ENCODE measurements at places on chromosomes 13 and 19. TPM values are rescaled to one million over a fixed set of nuclear protein-coding genes. Genes with fewer than 3 reads are reported as not detected.

Gene FCER2
- total RNA-seq = not detected

Gene LGALS7
- not detected for total RNA-seq

Gene LILRB3
- not detected for total RNA-seq

DNA sequence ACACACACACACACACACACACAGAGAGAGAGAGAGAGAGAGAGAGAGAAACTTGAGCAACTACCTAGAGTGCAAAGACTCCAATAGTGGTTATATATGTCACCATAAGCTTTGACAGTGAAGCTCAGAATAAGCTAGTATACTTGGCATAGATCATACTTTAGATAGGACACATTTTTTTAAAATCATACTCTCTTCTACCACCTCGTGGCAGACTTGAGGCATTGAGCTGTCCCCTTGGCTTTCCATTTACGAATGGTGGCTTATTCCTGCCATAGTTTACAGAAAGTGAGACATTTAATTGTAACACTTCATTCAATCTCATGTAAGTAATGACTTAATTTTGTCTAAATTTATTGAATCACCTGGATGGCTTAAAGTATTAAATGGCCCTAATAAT lies 108.2 kb downstream of the EDNRB start:
- peaks cover 33% of the 10 kb centered on the region for H3K27me3 ChIP-seq
- DNase-seq = peak; percentile 69
- H3K36me3 ChIP-seq = no peaks in the 10 kb centered on the region

Gene ADGRE3
- total RNA-seq = not detected

Gene MYH14
- total RNA-seq = not detected

DNA sequence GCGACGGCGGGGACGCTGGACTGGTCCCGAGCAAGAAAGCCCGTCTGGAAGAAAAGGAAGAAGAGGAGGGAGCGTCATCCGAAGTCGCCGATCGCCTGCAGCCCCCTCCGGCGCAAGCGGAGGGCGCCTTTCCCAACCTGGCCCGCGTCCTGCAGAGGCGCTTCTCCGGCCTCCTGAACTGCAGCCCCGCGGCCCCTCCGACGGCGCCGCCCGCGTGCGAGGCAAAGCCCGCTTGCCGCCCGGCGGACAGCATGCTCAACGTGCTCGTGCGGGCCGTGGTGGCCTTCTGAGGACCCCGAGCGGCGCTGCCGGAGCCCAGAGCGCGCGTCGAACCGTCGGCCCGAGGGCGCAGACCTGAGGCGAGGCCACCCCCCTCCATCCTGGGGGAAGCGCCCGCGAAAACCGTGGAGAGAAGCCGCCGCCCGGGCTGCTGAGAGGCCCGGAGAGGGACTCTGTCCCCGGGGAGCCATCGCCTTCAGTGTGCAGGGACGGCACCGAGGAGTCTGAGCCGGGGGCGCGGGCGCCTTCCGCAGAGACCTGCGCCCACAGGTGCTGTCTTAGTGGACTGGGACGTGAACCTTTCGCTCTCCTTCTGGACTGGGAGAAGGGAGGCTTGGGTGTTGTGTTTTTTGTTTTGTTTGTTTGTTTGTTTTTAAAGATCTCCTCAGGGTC lies 3.5 kb downstream of the IER2 start:
- H3K4me1 ChIP-seq = 0 out of 2 replicates have a peak, but pooled peaks cover 10% of the 10 kb centered on the region
- DNase-seq = peak; percentile 74
- peak overlapping the region; percentile 83 for H3K4me3 ChIP-seq
- peak overlapping the region; percentile 94 for H3K27ac ChIP-seq
- H3K36me3 ChIP-seq = no peaks in the 10 kb centered on the region

Gene ZNF530
- 3.7 TPM for total RNA-seq

DNA sequence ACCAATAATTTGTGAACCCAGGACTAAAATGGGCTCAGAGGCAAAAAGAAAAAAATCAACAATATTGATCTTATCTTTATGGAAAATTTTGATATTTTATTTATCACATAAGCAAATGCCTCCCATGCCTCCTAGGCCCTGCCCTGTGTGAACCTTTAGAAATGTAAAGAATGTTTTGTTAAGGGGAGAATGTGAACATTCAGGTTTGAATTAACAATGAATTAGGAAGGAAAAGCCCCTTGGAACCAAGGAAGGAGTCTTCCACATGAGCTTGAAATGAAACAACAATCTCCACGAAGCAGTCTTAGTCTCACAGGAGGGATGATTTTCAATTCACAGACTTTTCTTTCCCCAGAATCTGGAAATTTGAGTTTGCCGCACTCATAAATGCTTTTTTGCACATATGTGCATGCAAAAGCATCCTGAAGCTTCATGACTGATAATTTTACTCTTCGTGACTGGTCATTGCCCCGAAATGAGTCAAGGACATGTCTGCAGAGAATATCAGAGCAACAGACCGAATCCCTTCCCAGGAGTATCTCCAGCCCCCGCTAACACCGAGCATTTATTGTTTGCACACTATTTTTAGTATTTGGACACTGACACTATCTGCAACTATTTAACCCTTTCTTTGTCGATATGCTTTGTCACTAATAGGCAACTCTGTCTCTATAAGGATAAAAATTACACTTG lies 135.2 kb downstream of the DCT start:
- no peaks in the 10 kb centered on the region for H3K36me3 ChIP-seq
- no peak overlapping the region for H3K27ac ChIP-seq
- H3K4me3 ChIP-seq = no peak overlapping the region
- peak; percentile 69 for DNase-seq
- H3K4me1 ChIP-seq = peaks cover 14% of the 10 kb centered on the region

- DNase-seq = no peak
Observed at GRCh38 chr13:26680123-26680450, 80.5 kb downstream of the GPR12 start.

- no peaks in the 10 kb centered on the region for H3K36me3 ChIP-seq
- peaks cover 24% of the 10 kb centered on the region for H3K4me1 ChIP-seq
- H3K27me3 ChIP-seq = 0 out of 2 replicates have a peak, but pooled peaks cover 4% of the 10 kb centered on the region
- H3K4me3 ChIP-seq = peak overlapping the region; percentile 7
- DNase-seq = peak; percentile 93
- peak overlapping the region; percentile 76 for H3K27ac ChIP-seq
Observed at GRCh38 chr13:75226733-75227435, 255.1 kb downstream of the TBC1D4 start.

Gene ZNF536
- 0.13 TPM for total RNA-seq

DNA sequence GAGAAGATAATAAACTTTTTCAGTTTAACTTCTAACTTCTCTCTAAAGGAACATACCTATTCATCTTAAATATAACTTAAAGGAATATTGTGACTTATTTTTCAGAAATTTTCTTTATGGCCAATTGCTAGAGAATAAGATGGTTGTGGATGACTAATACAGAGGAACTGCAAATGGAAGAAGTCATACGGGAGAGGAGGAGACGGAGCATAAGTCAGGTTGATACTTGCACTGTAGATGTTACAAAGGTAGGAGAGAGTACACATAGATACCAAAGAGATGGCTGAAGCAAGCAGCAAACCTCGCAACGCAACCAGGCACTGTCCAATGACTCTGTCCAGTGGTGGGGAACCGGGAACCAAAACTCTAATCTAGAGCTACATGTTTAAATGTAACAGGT lies 963.4 kb downstream of the PCDH9 start:
- no peak overlapping the region for H3K27ac ChIP-seq
- H3K27me3 ChIP-seq = no peaks in the 10 kb centered on the region
- no peaks in the 10 kb centered on the region for H3K36me3 ChIP-seq
- no peak for DNase-seq
- H3K4me1 ChIP-seq = no peaks in the 10 kb centered on the region
- no peak overlapping the region for H3K4me3 ChIP-seq

GRCh38 chr13:96075953-96076543 lies 13.9 kb upstream of the HS6ST3 start:
- no peaks in the 10 kb centered on the region for H3K36me3 ChIP-seq
- H3K27me3 ChIP-seq = no peaks in the 10 kb centered on the region
- H3K27ac ChIP-seq = no peak overlapping the region
- H3K4me1 ChIP-seq = no peaks in the 10 kb centered on the region

DNA sequence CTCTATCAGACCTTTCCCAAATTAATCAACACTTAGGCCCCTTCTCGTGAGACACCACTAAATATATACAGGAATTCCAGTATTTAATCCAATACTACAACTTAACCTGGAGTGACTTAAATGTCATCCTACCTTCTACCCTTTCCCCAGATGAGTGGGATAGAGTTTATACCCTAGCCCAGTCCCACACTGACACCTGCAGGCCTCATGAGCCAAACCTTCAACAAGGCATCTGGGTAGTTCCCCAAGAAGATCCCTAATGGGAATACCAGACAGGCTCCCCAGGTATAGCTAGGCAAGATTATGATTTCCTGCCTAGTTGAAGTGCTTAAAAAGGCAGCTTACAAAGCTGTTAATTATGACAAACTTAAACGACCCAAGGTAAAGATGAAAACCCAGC lies 15.9 kb downstream of the ZNF83 start:
- H3K4me3 ChIP-seq = no peak overlapping the region
- no peak overlapping the region for H3K27ac ChIP-seq
- no peaks in the 10 kb centered on the region for H3K4me1 ChIP-seq
- no peaks in the 10 kb centered on the region for H3K27me3 ChIP-seq

Gene TMEM205
- 152 TPM for total RNA-seq

- no peak overlapping the region for H3K27ac ChIP-seq
- no peaks in the 10 kb centered on the region for H3K36me3 ChIP-seq
- DNase-seq = no peak
- H3K4me1 ChIP-seq = no peaks in the 10 kb centered on the region
- no peaks in the 10 kb centered on the region for H3K27me3 ChIP-seq
Observed at GRCh38 chr13:53411463-53411862, 382.9 kb downstream of the OLFM4 start.

DNA sequence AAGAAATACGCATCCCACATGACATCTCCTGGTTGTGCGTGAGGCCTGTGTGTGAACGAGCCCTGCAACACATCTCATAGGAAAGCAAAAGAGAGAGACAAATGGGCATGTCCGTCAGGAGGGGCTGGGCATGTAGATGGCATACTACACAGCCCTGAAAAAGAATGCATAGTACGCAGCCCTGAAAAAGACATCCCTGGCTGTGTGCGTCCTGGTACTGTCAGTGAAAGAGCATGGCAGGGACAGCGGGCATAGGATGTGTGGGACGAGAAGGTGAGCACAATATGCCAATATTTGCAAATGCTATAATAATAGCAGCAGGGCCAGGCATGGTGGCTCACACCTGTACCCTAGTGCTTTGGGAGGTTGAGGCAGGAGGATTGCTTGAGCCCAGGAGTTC lies 28.6 kb downstream of the PTPRS start:
- H3K27ac ChIP-seq = no peak overlapping the region
- no peaks in the 10 kb centered on the region for H3K4me1 ChIP-seq
- no peaks in the 10 kb centered on the region for H3K27me3 ChIP-seq
- no peaks in the 10 kb centered on the region for H3K36me3 ChIP-seq

DNA sequence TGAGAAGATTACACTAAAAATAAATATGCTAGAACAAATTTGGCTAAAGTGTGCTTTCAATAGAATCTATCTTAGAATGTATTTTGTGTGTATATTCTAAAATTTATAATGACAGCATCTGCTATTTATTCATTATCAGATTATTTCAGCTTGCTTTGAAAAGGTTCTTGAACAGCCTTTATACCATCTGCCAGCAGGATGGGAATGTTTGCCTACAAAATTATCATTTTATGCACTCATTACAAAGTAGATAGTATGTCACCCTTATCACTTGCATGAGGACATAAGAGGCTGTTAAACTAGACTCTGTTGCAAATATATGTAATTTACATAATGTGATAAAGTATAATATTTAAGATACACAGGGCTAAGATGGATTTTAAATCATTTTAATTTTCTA lies 1286.9 kb upstream of the PCDH20 start:
- H3K4me3 ChIP-seq = no peak overlapping the region
- no peak for DNase-seq
- H3K27ac ChIP-seq = no peak overlapping the region
- H3K36me3 ChIP-seq = no peaks in the 10 kb centered on the region
- no peaks in the 10 kb centered on the region for H3K4me1 ChIP-seq
- H3K27me3 ChIP-seq = no peaks in the 10 kb centered on the region

GRCh38 chr13:48783181-48783630 lies 129.5 kb downstream of the CYSLTR2 start:
- peaks cover 10% of the 10 kb centered on the region for H3K4me1 ChIP-seq
- H3K4me3 ChIP-seq = no peak overlapping the region

Gene OCEL1
- 1.3 TPM for total RNA-seq

GRCh38 chr13:91369441-91369831 lies 21.9 kb downstream of the MIR17HG start:
- 0 out of 2 replicates have a peak, but pooled peaks cover 7% of the 10 kb centered on the region for H3K4me1 ChIP-seq
- no peak overlapping the region for H3K4me3 ChIP-seq
- H3K27ac ChIP-seq = no peak overlapping the region

GRCh38 chr13:44618326-44618725 lies 42.2 kb upstream of the TSC22D1 start:
- no peaks in the 10 kb centered on the region for H3K36me3 ChIP-seq
- H3K27me3 ChIP-seq = no peaks in the 10 kb centered on the region
- H3K27ac ChIP-seq = no peak overlapping the region
- H3K4me1 ChIP-seq = peaks cover 10% of the 10 kb centered on the region
- DNase-seq = no peak

Gene DENND1C
- not detected for total RNA-seq

GRCh38 chr13:23411706-23412105 lies 21.8 kb downstream of the SACS start:
- H3K4me3 ChIP-seq = no peak overlapping the region
- no peaks in the 10 kb centered on the region for H3K36me3 ChIP-seq

DNA sequence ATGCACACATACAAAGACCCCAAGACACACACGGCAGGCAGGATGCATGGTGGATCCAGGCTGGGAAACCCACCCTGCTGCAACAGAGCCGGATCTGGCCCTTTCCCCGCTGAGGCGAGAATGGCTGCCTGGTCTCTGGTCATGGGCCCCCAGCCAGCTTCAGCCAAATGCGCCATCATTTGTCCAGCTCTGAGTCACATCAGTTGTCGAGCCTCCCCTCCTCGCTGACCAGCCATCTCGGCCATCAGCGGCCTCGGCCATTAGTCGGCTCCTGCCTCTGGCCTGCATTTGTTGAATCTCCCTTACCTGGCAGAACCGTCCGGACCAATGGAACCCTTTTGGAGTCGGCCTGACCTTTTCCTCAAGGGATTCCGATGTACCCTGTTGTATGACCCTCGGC lies 38.5 kb upstream of the POU2F2 start:
- no peak for DNase-seq
- peaks cover 12% of the 10 kb centered on the region for H3K27me3 ChIP-seq
- no peak overlapping the region for H3K27ac ChIP-seq
- no peak overlapping the region for H3K4me3 ChIP-seq
- H3K36me3 ChIP-seq = no peaks in the 10 kb centered on the region

Gene PRDX2
- 230 TPM for total RNA-seq
